Activated T-helper 2 cell treated with anti-CD3 and anti-CD28 coated beads, Interferon-gamma antibody, Interleukin-2, Interleukin-4, amounts not matched to agents 10 μg/mL and 5 μg/mL and 100 μg/mL, durations not matched to agents 14 hours and 24 hours and 36 hours (primary cell): ENCODE measurements at places on chromosomes 13 and 19. TPM values are rescaled to one million over a fixed set of nuclear protein-coding genes. Genes with fewer than 3 reads are reported as not detected.

DNA sequence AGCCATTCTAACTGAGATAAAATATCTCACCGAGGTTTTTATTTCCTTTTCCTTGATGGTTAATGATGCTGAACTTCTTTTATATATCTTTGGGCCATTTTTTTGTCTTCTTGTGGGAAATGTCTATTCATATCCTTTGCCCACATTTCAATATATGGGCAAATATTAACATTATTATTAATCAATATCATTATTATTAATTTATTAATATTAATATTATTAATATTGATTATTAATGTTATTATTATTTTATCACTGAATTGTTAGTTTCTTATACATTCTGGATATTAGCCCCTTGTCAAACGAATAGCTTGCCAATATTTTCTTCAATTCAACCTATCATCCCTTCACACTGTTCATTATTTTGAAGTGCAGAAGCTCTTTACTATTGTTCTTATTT is 2203.6 kb downstream of the PCDH9 start:
- no peak for DNase-seq

GRCh38 chr13:23651439-23651838 is 81.2 kb downstream of the TNFRSF19 start:
- DNase-seq, result no peak

DNA sequence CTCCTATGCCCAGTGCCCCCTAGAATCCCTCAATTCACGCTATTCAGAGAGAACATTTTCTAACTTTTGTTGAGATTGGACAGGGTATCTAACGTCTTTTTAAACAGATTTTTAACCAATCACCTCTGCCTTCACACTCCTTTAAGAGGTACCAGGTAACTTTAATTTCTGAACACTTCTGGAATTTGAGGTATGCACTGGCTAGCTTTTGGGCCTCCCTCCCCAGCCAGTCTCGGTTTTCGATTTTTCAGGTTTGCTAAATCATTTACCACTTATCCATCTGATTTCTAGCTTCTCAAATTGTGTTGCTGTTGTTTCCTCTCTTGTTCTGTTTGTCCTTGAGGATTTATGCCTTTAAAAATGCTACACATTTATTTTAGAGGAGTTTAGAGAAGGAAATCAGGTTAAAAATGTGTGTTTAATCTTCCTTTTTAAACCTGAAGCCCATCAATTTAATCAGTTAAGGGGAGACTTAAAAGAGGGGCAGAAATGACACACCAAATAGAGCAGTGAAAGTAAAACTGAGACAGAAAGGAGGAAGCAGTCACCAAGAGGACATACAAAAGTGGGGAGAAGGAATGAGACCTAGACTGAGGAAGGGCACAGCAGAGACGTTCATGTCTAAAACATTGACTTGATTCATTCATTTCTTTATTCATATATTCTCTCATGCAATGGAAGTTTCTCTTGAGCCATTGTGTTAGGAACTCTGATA is 139.6 kb upstream of the HTR2A start:
- DNase-seq, result no peak

DNA sequence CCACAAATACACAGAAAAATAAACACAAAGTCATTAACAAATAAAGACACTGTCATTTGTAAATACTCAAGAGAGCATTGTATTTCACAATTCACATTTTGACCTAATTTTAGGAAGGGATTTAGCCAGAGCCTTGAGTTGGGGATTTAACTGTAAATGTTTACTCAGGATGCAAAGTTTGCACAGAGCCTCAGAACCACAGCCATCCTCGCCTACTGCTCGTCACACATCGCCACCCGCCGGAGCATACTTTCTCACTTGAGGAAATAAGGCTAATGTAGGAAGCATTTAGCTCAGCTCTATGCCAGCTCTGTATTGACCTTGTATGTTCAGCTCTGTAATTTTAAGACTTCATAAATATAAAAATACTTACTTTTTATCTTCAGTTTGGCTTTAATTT is 442.7 kb downstream of the OXGR1 start:
- DNase-seq, result no peak

DNA sequence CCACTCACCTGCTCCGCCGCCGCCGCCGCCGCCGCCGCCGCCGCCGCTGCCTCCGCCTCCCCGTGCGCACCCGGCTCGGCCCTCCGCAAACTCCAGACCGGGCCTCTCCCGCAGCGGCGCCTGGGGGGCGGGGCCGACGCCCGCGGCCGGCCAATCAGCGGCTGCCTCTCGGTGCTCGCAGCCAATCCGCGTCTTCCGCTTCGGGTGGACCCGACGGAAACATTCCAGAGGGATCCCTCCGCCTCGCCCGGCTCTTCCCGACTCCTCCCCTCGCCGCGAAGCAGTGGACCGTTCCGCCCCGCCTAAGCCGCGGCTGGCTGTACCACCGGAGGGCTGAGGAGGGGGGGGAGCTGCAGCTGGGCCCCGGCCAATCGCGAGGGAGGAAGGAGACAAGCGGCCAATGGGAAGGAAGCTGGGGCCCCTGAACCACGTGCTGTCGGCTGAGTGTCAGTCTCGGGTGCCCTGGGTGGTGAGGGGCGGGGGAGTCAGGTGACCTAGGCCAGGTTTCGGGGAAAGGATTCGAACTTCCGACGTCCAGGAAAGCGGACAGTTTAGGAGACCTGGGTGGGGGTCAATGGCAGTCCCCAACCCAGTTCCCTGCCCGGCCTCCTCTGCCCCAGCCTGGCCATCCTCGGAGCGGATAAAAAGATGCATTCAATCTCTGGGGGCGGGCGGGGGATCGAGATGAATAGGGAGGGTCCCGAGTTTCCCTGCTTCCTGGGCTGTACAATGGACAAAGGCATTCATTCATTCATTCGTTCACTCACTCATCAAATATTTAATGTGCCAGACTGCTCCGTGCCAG is at the start of gene GIPC1:
TSS of gene GIPC1 (minus strand) at position 99 of the 805 bp plus-strand sequence. CDS start 13,151 bp downstream, outside the sequence.
- peak; percentile 82 for DNase-seq

DNA sequence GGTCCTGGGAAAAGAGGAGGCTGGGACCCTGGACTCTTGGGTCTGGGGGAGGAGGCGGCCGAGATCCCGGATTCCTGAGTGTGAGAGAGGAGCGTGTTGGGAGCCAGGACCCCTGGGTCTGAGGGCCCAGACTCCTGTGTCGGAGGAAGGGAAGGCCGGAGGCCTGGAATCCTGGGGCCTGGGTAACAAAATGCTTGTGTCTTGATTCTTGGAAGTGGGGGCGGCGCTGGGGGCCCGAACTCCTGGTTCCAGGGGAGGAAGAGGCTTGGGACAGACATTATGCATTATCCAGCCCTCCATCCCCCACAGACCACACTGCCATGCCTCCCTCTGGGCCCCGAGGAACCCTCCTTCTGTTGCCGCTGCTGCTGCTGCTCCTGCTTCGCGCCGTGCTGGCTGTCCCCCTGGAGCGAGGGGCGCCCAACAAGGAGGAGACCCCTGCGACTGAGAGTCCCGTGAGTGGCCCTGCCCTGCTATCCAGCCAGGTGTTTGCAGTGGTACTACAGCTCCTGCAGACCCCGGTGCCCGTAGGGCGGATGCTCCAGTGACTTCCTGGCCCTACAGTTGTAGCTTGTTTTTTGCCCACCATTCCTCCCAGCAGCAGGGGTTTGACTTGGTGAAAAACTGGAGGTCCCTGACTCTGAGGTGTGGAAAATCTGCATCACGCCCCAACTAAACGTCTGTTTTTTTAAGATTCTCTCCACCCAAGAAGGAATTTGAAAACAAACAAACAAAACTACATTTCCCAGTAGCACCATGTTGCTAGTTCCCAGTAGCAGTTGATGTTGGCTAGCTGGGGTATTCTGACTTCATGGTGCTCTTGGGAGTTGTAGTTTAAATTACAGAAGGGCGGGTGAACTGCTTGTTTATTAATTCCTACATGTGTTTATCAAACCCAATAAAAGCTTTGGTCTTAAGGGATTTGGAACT is 630 bp downstream of the NUCB1 start:
- peak; percentile 21 for DNase-seq

GRCh38 chr13:28585561-28585960 is 73.4 kb upstream of the POMP start:
- DNase-seq, result no peak

GRCh38 chr19:51531349-51532315 is at the start of gene SIGLEC6:
Gene SIGLEC6, minus strand, starts transcription at chr19:51531670. Its CDS starts 22 bp downstream, at chr19:51531648.
- DNase-seq, result peak; percentile 35

- DNase-seq, result no peak
These were observed 164.9 kb downstream of the UFM1 start for GRCh38 chr13:38514575-38514974.

DNA sequence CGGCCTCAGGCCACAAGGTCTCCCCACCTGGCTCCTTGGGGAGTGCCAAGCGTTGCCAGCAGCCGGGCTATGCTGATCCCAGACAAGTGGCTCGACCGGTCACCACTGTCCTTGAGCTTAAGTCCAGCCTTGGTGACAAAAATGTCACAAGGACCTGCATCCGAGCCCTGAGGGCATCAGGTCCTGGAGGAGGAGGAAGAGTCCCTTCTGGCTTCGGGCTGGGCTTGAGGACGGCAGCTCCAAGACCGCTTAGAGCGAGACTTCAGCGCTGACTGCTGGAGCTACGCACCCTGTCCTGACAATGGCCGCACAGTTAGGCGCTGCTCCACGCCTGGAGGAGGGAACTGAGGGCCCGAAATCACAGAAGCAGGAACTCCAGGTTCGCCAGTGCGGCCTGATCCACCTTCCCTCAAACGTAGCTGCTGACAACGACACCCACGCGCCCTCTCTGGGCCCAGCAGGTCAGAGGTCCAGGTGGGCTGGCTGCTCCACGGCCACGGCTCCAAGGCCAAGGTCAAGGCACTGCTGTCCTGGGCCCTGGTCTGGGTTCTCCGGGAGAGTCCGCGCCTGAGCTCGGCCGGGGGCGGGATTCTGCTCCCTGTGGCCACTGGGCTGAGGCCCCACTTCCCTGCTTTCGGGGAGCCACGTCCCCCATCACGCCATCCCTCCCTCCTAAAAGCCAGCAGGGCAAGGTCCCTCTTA is 7.0 kb downstream of the SBNO2 start:
- DNase-seq, result no peak

DNA sequence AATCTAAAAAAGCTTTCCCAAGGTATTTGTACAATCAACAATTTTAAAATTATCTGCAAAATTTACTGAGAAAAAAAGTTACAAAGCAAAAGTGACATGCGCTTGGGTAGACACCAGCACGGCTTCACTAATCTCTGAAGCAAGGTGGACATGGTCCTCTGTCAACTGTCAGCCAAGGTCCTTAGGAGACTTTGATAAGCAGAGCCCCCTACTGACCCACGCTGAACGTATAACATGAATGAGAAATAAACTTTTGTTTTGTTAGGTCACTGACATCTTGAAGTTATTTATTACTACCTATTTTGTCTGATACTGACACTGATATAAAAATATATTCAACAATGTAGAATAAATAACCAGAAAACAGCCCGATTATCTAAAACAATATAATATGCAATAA is 100.7 kb upstream of the OBI1 start:
- no peak for DNase-seq

- DNase-seq, result no peak
These were observed 12.5 kb downstream of the SAFB start for GRCh38 chr19:5635427-5635826.

GRCh38 chr19:58395220-58395978 is at the start of gene RNF225:
Gene RNF225, plus strand, starts transcription at chr19:58395656. Its CDS starts 434 bp downstream, at chr19:58396090.
- no peak for DNase-seq

- DNase-seq, result no peak
These were observed 10.3 kb upstream of the IL4I1 start for GRCh38 chr19:49906879-49907564.

- DNase-seq, result no peak
These were observed 122.4 kb downstream of the AKAP11 start for GRCh38 chr13:42394361-42394708.

- peak; percentile 57 for DNase-seq
These were observed 36.2 kb upstream of the GARRE1 start for GRCh38 chr19:34217952-34218817.

GRCh38 chr19:56105090-56105701 is 15.9 kb downstream of the ZNF787 start:
- peak; percentile 26 for DNase-seq

DNA sequence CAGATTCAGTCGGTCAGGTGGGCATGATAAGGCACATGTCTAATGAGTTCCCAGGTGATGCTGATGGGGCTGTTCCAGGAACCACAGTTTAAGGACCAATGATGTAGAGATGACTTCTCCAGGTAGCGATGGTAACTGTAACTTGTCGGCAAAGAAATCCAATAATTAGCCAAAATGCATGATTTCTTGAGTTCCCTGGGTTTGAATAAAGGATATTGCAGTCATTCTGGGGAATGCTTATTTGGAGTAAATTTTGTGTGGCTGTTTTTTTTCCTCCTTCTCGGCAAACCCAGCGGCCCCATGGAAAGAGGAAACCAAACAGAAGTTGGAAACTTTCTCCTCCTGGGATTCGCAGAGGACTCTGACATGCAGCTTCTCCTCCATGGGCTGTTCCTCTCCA is at the start of gene OR7C2:
TSS of gene OR7C2 (plus strand) at position 301 of the 400 bp plus-strand sequence. CDS start at position 301, 0 bp downstream.
- DNase-seq, result no peak

Gene CYP2F1
- total RNA-seq, result not detected in 2 replicates

Gene KANK2
- 5.9 and 6.5 TPM in 2 replicates for total RNA-seq

Gene CEACAM8
- total RNA-seq, result not detected in 2 replicates

Gene SPC24
- 38.3 and 38.8 TPM in 2 replicates for total RNA-seq

Gene ADAMTSL5
- 4.9 and 6.4 TPM in 2 replicates for total RNA-seq

Gene AP2A1
- total RNA-seq, result 61.9 and 65.4 TPM in 2 replicates

Gene CYP4F8
- total RNA-seq, result not detected in 2 replicates
